ENCODE measurements at places on chromosomes 5 and 9. TPM values are rescaled to one million over a fixed set of nuclear protein-coding genes. Genes with fewer than 3 reads are reported as not detected.

- DNase-seq = no peak
Observed at GRCh38 chr5:55441954-55442353, 92.8 kb downstream of the PLPP1 start.

DNA sequence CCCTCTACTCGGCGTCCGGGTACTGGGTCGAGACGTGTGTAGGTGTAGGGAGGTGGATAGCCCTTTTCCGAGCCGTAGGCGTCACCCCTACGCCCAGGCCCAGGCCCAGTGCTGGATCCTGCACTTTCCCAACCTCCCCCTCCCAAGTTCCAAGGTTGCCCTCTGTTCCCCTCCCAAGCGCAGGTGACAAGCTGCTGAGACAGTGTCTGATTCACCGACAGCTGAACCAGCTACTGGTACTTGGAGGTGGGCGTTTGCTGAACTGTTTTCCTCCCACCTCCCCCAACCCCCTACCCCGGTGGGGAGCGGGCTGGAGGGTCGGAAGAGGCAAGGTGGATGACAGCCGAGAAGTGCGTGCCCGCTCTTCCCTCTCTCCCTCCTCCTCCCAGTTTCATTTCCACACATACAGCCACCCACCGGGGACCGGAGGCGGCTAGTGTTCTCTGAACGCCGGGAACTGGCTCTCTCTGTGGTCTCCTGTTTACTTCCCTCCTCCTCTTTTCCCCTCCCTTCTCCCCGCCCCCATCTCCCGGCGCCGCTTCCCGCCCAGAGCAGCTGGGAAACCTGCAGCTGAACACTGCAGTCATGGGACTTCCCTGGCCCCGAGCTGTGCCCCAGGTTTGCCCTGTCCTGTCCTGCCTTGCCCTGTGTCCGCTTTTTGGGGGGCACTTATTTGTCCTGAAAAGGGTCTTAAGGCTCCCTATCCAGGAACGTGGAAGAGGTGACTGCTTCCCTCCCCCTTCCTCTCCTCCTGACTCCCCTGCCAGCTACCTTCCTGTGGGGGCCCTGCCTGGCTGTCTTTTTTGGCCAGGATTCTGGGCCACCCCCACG is 6.2 kb upstream of the KLF9 start:
- DNase-seq = peak; percentile 97

The MYMK gene
- not detected for total RNA-seq

DNA sequence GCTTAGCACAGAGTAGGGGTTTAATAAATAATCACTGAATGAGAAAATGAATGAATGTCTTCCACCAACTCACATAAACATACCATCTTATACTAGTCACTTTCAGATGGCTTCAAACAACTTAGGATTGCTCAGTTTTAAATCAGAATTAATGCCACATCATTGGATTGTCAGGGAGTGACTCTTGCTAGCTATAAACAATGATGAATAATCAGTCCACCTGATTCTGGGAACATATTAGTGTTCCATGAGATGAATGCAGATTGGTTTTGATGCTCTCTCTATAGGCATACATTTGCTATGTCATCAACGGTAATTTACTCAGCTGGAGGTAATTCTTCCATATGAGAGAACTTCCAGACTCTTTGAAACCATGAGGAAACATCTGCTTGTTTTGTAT is 97.4 kb downstream of the CDH9 start:
- DNase-seq = no peak

- DNase-seq = no peak
Observed at GRCh38 chr9:33418090-33418489, 15.7 kb upstream of the AQP7 start.

GRCh38 chr5:72661405-72661804 is 154.2 kb upstream of the ZNF366 start:
- no peak for DNase-seq

GRCh38 chr9:9625248-9625647 is 987.6 kb downstream of the PTPRD start:
- no peak for DNase-seq

DNA sequence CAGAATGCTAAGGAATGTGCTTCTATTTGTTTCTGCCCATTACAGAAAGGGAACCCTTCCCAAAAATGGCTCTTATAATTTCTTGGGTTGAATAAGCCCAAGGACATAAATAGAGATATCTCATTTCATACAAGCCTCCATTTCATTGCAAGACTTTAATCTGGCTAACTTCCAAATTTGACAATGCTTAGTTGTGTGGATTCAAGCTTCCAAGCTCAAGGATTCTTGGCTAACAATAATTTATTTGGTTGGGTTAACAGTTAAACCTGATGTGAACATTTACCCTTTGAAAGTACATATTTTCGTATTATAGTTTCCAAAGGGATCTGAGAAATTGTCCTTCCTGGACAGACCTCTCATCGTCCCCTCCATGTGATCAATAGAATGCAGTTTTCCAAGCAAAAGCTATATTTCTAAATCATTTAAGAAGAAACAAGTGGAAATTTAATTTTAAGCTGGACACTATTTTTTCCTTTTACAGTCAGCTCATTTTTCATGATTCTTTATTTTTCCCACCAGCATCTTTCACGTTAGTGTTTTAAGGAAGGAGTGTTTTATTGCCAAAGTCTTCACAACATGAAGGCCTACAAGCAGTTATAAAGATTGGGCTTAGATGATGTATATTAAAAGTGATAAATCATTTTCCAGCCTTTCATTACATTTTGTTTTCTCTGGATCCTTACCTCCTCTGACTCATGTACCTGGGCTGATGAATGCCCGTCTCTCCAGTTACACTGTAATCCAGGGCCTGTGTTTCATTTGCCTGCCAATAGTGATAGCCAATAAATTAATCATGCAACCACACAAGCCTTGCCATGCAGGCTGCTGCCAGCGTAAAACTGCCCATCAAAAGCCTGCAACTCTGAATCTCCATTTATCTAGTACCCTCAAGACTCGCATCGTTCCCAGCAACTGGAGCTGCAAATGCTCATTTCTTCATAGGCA is 176.7 kb downstream of the NTRK2 start:
- DNase-seq = no peak

DNA sequence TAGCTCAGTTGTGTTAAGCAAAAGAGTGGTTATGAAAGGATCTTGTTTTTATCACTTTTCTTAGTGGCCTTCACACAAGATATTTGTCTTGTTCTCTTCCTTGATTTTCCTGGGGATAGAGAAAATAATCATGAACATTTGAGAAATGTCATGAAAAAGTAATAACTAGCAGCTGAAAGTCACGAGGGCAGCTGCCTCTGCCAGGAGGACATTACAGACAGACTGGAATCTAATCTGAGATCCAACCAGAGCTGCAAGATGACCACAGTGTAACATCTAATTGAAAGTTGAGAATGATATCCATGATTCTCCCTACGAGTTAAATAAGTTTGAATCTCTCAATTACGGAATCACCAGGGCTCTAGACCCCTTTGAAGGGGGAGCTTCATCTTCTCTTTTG is 274.9 kb downstream of the ARHGAP26 start:
- DNase-seq = no peak

DNA sequence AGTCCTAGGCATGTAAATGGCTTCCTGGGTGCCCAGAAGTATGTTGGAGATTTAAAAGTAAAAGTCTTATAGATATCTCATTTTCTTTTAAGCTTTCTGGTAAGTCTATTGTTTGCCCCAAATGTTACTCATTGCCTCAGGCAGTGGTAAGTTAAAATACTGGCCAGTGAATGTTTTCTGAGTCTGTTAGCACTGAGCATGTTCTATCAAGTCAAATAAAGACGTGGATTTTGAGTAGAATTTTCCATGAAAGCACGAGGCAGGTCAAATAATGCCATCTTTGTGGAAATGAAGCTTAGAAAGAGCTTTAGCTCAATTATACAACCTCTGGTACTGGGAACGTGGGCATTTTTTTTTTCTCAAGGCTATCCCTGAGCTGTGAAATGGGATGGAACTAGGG is 651.3 kb upstream of the ACO1 start:
- no peak for DNase-seq

- no peak for DNase-seq
Observed at GRCh38 chr5:38666668-38667498, 110.4 kb upstream of the LIFR start.

The MOB3B gene
- total RNA-seq = 19.3 TPM

- DNase-seq = no peak
Observed at GRCh38 chr5:115341745-115342144, 45.3 kb upstream of the CCDC112 start.

Data from breast epithelium (tissue), 4 donors.